ENCODE measurements at places on chromosomes 11 and 22.

- no peak for DNase-seq
Measured at GRCh38 chr11:68044898-68045351, 6.1 kb downstream of the TCIRG1 start.

DNA sequence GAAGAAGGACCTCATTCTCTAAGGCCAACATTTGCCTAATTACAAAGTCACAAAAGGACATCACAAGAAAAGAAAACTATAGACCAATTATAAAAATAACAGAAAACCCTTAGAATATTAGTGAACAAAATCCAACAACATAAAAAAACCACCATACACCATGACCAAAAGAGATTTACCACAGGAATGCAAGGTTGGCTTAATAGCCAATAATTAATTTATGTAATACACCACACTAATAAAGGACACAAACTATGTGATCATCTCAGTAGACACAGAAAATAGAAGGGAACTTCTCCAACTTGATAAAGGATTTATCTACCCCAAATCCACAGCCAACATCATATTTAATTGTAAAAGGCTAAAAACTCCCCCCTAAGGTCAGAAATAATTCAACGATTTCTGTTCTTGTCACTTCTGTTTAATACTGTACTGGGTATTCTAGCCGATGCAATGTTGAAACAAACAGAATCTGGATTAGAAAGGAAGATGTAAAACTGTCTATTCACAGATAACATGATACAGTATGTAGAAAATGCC is 24.9 kb downstream of the CLTCL1 start:
- DNase-seq = no peak

DNA sequence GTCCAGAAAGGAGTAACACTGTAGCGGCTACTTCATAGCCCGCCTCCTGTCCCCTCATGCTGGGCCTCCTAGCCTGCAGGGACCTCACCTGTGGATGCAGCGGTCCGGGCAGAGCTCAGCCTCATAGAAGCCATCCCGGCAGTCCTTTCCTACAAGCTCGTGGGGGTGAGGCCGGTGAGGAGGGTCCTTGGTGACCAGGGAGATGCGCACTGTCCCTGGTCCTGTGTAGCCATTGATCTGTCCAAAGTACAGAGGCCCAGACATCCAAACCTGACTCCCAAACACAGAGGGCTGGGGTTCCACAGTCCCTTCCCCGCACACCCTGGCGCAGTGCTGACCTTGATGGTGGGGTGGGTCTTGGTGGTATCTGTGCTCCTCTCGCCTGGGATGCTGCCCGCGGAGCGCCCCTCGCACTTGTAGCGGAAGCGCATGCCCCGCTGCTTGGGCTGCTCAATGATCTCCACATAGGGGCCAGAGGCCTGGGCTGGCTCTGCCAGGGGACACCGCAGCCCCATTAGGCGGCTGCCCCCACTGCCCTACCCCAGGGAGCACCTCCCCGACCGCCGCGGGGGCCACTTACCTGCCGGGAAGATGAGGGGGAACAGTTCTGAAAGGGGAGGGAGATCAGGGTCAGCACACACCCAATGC is 993 bp downstream of the RELA start:
- no peak for DNase-seq

GRCh38 chr11:117816151-117816741 is 8.3 kb downstream of the FXYD2 start:
- DNase-seq = no peak

DNA sequence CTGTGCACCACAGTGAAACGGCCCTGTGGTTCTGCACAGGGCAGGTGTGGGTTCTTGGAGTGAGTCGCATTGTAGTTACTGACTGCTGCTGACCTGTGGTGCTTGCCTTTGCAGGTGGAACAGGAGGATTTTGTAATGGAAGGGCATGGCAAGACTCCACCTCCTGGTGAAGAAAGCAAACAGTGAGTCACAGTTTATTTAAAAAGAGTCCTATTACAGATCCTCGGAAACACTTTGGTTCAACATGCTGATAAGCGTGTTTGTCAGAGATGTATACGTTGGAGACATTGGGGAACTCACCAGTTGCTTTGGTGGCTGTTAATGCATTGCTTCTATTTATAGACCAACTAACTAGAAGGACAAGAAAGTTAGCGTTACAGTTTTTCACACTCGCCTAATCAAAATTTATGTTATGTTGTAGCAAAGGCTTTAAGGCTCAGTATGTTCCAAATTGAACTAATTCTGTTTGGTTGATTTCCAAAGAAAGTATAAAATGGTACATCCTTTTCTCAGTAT is 21.7 kb upstream of the TNRC6B start:
- no peak for DNase-seq

DNA sequence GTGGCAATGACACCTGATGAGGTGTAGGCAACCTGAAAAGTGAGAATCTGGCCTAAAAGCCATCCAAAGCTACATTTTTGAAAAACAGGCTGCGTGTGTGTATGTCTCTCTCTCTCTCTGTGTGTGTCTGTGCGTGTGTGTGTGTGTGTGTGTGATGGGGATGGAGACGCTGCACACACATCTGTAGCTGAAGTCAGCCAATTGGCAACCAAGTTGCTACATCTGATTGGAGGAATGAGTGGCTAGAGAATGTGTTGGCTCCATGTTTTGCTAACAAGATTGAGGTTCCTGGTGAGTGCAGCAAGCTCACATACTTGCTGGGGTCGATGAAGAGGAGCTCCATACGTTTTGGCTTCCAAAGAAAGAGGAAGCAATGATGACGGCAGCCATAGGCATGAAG is 311.4 kb upstream of the NCAM1 start:
- DNase-seq = no peak

DNA sequence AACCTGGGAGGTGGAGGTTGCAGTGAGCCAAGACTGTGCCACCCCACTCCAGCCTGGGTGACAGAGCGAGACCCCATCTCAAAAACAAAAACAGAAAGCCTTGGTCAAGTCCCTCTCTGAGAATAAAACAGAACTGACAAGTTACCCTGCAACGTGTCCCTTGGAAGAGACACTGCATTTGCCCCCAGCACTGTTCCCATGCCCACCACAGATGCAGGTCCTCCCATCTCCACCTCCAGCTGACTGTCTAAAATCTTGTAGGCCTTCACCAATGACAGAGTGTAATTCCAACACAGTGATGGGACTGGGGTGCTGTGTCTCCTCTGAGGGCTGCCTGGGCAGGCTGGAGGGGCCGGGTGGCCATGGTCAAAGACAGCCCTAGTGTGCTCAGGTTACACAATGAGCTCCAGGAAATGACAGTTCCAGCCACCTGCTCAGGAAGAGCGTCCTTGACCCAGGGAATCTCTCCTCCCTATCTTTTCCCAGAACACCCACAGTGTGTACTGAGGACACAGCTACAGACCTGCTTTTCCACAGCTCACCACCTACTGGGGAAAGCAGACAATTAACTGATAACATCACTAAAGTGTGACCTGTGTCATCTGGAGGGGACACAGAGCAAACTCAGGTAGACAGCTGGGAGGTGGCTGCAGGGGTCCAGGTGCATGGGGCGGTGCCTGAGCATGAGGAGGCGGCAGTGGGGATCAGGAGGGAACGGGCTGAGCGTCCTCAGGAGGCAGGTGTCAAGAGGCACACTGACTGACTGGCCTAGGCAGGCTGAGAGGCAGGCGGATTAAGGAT is 56.4 kb downstream of the ARFGAP3 start:
- DNase-seq = no peak

- no peak for DNase-seq
Measured at GRCh38 chr22:39439170-39439569, 17.6 kb upstream of the MGAT3 start.

GRCh38 chr22:38284042-38284402 is 11.2 kb upstream of the TMEM184B start:
- no peak for DNase-seq

GRCh38 chr22:25090225-25090890 is 109.3 kb upstream of the CRYBB3 start:
- no peak for DNase-seq

GRCh38 chr11:62671608-62672389 is at the start of the genes LBHD1 and UQCC3:
LBHD1 (minus strand) TSS chr11:62672267; CDS start chr11:62670031, 2,236 bp downstream.
UQCC3 (plus strand) TSS chr11:62671673; CDS start chr11:62671746, 73 bp downstream.
- DNase-seq = peak; percentile 83

DNA sequence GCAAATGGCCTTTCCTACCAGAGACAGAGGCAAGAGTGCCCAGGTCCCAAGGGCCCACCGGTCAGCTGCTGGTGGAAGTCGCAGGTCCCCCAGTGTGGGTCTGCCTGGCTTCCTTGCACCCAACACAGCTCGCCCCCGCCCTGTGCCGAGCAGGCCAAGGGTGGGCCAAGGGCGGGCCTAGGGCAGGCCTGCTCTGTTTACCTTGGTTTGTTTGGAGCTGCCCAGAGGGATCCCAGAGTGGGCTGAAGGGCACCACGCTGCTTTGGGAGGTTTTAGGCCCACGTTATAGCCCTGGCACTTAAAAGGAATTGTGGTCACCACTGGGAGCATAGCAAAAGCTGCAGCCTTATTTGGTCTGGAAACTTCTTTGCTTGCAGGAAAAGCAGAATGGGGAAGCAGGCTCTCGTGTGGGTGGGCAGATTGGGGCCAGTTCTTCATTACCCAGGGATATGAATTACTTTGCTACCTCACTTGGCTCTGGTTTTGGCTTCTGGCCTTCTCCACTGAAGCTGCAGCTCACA is 38.0 kb downstream of the MRGPRD start:
- no peak for DNase-seq

GRCh38 chr11:74380746-74381439 is 17.3 kb downstream of the PGM2L1 start:
- DNase-seq = no peak

DNA sequence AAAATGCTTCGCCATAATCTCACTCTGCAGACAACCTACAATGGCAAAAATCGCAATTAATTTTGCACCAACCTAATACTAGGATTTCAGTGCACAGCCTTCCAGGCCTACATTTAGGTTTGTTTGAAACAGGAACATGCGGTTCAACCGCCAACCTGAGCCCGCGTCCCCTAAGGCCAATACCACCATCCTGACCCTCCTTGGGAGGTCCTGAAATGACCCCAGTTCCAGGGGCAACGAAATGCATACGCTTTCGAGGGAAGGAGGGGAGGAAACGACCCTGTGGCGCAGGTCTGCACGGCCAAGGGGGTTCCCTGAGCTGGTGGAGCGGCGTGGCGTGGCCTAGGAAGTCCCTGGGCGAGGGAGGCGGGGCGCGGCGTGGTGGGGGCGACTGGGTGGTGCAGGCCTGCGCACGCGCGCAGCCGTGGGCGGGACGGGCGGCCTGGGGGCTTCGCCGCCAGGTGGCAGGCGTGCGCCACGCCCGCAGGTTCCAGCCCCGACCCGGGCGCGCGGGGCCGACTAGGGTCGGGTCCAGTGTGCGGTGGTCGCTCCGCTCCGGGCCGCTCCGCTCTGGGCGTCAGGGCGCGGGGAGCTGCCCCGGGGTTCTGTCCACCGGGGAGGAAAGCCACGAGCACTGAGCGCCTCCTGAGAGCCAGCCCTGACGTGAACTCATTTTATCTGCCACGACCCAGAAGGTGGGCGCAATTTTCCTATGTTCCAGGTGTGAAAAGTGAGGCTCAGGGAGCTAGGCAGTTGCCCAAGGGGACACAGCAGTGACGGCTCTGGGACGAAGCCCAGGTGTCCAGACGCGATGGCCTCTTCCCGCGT is 94.1 kb downstream of the SWAP70 start:
- peak; percentile 95 for DNase-seq

GRCh38 chr22:22548317-22548716 is 10.7 kb downstream of the PRAME start:
- DNase-seq = no peak

DNA sequence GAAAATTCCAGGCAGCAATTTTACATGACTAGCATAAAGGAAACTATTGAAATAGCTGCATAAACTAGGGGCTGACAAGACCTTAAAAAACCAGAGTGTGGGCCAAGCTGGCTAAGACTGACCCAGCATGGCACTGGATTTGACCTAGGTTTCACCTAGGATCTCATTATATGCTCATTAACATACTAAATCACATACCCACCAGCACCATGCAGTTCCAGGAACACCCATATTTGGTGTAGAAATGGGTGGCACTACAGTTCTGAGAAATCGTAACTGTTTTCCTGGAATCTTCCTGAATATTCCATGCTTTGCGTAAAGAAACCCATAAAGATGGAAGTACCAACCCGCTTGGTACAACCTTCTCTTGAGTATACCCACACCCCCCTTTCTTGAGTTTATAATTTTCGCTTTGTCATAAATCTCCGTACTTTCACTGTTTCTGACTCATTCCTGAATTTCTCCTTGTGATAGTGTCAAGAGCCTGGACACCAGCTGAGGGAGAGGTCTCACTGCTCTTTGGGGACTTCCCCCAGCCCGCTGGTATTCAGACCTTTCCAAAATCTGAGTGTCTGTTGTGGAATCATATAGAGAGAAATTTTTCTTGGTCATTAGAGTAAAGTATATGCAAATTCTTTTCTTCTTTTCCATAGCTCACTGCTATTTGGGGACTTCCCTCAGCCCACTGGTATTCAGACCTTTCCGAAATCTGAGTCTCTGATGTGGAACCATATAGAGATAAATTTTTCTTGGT is 55.1 kb downstream of the MTMR3 start:
- DNase-seq = no peak

GRCh38 chr11:64474680-64475079 is 115.7 kb downstream of the RPS6KA4 start:
- no peak for DNase-seq

DNA sequence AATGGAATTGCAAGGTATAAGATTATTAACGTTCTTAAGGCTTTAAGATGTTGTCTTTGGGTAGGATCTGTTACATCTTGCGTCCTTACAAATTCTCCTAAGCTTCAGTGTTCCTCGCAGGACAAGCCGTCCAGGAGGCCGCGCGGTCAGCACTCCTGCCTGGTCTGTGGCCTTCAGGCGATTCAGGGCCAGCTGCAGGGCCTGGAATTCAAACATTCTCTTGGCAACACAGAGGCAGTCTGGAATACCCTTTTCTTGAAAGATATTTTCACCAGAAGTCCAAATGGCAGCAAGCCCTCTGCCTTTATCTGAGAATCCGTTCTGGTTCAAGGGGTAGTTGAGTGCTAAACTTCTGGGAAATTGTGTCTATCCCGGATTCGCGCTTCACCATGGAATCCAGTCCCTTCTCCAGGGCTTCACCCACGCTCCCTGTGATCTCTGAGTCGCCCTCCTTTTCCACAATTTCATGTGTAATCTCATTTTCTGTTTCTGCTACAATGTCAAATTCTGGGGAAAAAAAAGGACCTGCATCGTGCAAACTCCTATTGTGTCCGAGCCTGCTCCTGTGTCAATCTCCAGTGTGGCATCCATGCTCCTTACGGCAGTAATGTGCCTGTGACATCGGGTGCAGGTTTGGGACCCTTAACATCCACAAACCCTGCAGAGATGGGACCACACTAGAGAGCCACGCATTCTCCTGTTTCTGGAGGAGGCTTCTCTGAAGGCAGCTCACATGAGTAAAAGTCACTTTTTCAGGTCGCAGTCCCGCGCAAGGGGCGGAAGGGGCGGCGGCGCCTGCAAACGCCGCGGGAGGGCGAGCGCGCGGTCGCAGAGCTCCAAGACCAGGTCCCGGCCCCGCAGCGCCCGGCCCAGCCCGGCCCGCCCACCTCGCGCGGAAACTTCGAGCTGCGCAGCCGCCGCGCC is 25.4 kb upstream of the SORL1 start:
- DNase-seq = peak; percentile 66
